ENCODE measurements at places on chromosomes 2 and 18. TPM values are rescaled to one million over a fixed set of nuclear protein-coding genes. Genes with fewer than 3 reads are reported as not detected.

The SLC8A1 gene
- total RNA-seq: 82.9 TPM

The UGT1A3 gene
- not detected for total RNA-seq

The CCDC102B gene
- 9.4 TPM for total RNA-seq

The VWC2L gene
- total RNA-seq: not detected

The CD207 gene
- total RNA-seq: not detected

The RTN4 gene
- total RNA-seq: 355 TPM

The UGT1A8 gene
- total RNA-seq: not detected

The GALR1 gene
- not detected for total RNA-seq

The GALNT14 gene
- total RNA-seq: not detected

The REV1 gene
- 41.0 TPM for total RNA-seq

The XDH gene
- under 0.01 TPM for total RNA-seq

The TMEM198 gene
- total RNA-seq: 1.1 TPM

- no peak for DNase-seq
Observed at GRCh38 chr2:100246163-100247145, 75.8 kb downstream of the LONRF2 start.

- no peak for DNase-seq
Observed at GRCh38 chr2:192645811-192646598, 451.3 kb upstream of the TMEFF2 start.

GRCh38 chr2:239233576-239233975, 167.2 kb downstream of the HDAC4 start:
- no peak for DNase-seq

GRCh38 chr2:20450201-20450999, 3.5 kb downstream of the RHOB start:
- DNase-seq: peak; percentile 87

- DNase-seq: peak; percentile 39
Observed at GRCh38 chr2:120977582-120978358, 242.1 kb downstream of the GLI2 start.

DNA sequence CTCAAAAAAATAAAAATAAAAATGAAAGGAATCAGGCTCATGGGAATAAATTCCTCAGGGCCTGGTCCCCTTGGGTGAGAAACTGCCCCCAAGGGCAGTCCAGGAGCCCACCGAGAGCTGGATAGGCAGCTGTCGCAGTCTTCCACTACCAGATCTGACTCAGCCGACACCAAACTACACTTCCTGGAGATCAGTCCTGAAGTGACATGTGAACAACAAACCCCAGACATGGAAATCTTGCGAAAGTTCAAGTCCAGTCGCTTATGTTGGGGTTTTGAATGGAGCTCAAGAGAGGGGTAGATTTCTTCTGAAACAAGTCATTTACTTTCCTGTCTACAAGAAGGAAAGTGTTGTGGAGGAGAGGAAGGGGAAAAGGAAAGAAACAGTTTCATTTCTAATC, 12.9 kb downstream of the ADCY3 start:
- peak; percentile 82 for DNase-seq

- no peak for DNase-seq
Observed at GRCh38 chr2:21422050-21422449, 298.3 kb downstream of the TDRD15 start.

GRCh38 chr2:219175486-219175885, 1.2 kb downstream of the CNPPD1 start:
- DNase-seq: no peak

DNA sequence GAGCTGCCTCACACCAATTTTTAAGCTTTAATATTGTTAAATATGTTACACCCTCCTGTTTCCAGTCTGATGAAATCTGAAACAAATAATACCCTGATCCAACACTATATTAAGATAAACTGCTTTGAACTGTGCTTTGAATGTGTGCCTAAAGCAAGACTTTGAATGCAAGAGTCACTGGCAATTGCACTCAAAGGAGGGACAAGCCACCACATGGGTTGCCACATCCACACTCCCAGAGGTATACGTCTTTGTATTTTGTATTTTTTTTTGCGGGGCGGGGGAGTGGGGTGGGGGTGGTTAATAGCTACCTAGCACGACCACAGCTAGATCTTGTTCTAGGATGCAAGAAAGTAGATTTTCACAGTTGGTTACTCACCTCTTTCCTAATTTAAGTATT, 1.8 kb upstream of the ZEB2 start:
- peak; percentile 76 for DNase-seq

DNA sequence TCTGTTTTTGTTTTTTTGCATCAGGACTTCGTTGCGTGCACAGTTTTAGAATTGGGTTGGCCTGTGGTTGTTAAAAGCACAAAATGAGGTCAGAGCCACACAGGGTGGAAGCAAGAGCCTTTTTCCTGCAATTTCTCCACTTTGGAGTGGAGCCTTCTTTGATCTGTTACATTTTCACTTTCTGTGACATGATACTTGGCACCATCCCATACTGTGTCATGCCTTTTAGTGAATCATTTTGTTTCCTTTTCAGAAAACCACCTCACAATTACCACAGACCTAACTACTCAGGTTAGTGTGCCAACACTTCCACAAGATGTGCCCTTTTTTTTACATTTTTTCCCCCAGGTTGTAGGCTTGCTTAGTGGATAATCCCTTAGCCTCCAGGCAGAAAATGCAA, 32.5 kb downstream of the MERTK start:
- peak; percentile 78 for DNase-seq

- peak; percentile 39 for DNase-seq
Observed at GRCh38 chr2:190718652-190719526, 70.0 kb downstream of the NAB1 start.

DNA sequence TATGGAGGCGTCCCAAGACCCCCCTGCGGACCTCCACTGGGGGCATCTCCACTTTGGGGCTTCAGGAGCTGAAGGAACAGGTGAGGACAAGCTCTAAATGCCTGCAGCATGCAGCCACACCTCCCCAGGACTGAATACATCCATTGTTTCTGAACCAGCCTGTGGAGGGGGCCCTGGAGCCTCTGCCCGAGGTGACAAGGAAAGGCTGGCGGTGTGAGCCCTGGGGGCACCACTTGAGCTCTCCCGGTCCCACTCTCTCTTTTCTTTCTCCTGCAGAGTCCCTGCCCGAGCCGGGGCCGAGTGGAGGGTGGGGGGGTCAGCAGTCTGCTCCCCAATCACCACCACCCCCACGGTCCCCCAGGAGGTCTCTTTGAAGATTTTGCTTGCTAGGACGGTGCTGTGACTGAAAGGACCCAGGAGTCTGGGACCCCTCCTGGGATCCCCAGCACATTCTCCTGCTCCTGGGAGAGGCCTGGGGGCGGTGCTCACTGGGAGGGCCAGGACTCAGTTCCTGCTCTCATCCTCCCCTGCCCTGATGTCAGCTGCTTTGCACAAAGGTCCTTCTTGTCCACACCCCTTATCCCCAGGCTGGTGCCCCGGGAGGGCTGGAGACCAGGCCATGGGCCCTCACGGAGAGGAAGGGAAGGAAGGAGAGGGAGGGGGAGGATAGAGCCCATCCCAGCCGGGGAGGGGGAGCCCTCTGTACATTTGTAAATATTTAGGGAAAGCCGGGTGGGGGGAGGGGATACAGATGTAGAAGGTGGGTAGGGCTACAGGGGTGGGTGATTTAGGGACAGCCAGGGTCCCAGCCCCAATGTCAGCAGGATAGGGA, 5.7 kb downstream of the CHPF start:
- DNase-seq: no peak

DNA sequence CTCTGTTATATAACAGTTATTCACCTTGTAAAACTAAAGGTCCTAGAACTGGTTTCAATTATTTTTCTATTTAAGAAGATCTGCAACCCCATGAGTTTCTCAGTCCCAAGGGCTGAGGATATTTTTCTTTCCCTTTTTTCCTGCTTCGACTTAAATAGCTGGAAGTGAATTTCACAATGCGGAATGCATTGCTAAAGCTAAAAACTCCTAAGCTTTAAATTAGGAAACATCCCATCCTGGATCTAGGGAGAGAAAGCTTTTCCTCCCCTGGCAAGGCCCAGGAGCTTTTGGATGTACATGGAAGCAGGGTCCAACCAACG, 1.4 kb downstream of the RFX8 start:
- DNase-seq: no peak

GRCh38 chr2:157735532-157735931, 106.9 kb upstream of the ACVR1C start:
- DNase-seq: no peak

- peak; percentile 58 for DNase-seq
Observed at GRCh38 chr18:20971886-20972267, 139.7 kb downstream of the ROCK1 start.

DNA sequence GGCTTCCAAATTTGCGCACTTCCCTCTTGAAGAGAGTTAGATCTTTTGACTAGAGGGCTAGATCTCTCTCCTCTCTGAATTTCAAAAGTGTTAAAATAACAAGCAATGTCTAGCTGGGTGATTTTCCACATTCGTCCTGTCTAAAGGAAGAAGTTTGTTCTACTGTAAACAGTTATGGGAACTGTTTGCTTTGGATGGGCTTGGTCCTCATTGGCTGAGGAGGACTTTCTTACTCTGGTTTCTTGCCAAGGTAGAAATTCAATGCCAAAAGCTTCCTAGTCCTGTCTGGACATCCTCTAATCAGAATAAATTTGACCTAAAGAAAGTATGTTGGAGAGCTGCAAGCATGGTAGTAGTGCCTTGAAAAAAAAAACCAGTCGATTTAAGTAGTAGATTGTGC, 47.4 kb upstream of the RAPH1 start:
- peak; percentile 44 for DNase-seq

DNA sequence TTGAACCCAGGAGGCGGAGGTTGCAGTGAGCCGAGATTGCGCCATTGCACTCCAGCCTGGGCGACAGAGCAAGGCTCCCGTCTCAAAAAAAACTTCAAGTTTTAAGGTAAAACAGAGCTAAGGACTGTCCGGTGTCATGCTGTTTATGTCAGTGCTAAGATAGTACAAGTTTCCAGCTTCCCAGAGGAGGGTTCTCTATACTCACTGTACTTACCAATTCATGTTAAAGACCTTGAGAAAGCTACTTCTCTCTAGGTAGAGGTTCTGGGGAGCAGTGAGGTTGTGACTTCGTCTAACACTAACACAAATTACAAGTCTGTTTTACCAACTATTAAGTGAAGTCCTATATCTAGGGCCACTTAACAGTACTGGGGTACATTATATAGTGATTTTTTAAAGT, 18.8 kb downstream of the METTL21A start:
- DNase-seq: no peak

DNA sequence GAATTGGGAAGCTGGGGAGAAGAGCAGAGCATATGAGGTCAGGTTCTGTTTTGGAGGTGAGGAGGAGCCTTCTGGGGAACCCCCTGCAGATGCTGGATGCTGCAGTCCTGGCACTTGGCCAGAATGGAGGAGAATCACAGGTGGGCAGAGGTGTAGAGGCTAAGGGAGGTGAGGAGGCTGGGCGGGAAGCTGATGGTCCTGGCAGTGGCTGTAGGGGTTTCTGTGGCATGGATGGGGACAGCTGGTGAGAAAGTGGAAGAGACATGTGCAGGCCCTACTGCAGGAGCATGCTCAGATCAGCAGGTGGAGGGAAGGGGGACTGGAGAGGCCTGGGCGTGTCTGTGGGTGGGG, 101.3 kb downstream of the DYSF start:
- DNase-seq: peak; percentile 13

GRCh38 chr2:230947908-230948365, 22.9 kb upstream of the GPR55 start:
- DNase-seq: peak; percentile 25

GRCh38 chr2:44429034-44429433, 67.3 kb downstream of the CAMKMT start:
- peak; percentile 15 for DNase-seq

GRCh38 chr18:27556741-27557140, 371.6 kb upstream of the CHST9 start:
- DNase-seq: no peak

GRCh38 chr2:195406886-195407603, 250.0 kb upstream of the SLC39A10 start:
- no peak for DNase-seq

All from osteoblast (primary cell).